ENCODE measurements at places on chromosomes 16 and 17.

- no peak for DNase-seq
These were observed 79.1 kb downstream of the CFDP1 start for GRCh38 chr16:75354170-75354569.

- no peak for DNase-seq
These were observed 32.9 kb downstream of the SNX29 start for GRCh38 chr16:12009462-12009861.

- no peak for DNase-seq
These were observed 17.5 kb downstream of the FLOT2 start for GRCh38 chr17:28879886-28880571.

DNA sequence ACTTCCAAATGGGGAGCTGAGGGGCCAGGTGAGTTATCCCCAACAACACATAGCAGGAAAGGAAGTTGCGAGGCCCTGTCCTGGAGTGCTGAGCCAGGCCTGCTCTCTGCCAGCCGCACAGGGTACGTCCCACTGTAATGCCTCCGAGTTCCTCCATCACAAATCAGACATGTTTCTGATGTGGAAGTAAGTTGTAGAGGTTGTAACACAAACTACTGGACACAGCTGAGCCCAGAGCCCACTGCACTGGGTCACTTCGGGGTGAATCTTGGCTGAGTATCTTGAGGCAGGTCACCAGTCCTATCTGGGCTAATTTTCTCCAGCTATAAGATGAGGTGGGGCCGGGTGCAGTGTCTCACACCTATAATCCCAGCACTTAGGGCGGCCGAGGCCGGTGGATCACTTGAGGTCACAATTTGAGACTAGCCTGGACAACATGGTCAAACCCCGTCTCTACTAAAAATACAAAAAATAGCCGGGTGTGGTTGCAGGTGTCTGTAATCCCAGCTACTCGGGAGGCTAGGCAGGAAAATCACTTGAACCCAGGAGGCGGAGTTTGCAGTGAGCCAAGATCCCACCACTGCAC is 100.8 kb upstream of the CDH5 start:
- no peak for DNase-seq

- DNase-seq, result no peak
These were observed 31.9 kb upstream of the CPNE2 start for GRCh38 chr16:57060323-57061083.

- no peak for DNase-seq
These were observed 296.6 kb upstream of the CDH11 start for GRCh38 chr16:65418435-65418834.

DNA sequence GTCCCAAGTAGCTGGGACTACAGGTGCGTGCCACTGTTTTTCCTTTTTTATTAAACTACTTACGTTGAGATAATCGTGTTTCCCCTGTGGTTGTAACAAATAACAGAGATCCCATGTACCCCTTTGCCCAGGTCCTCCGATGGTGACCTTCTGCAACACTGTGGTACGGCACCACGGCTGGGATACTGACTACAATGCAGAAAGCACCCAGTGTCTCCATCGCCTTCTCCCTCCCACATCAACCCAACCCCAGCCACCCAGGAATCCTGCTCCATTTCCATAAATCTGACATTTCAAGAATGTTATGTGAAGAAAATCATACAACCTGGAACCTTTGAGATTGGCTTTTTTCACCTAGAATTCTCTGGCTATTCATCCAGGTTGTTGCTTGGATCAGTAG is 22.1 kb downstream of the MPRIP start:
- no peak for DNase-seq

DNA sequence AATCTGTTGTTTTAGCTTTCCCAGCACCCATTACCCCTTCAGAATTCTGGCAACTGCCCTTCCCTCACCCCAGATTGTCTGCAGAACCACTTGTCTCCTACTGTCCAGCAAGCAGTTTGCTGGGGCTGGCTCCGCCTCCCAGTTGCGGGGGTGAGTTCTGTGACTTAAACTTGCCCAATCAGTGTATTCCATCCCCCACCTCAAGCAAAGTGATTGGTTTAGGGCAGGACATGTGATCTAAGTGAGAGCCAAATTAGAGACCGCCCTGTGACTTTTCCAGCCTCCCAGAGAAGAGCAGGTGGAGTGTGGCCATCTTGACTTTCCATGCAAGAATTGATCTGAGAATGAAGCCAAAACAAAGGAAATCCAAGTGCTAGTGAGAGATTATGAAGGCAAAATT is 22.7 kb upstream of the SRCIN1 start:
- DNase-seq, result no peak

GRCh38 chr16:66988197-66988788 is at the start of gene CES4A:
TSS of gene CES4A (plus strand) at chr16:66988589. CDS start at chr16:66988773, 184 bp downstream.
- no peak for DNase-seq

GRCh38 chr17:56085576-56086267 is 67.6 kb upstream of the ANKFN1 start:
- DNase-seq, result no peak

DNA sequence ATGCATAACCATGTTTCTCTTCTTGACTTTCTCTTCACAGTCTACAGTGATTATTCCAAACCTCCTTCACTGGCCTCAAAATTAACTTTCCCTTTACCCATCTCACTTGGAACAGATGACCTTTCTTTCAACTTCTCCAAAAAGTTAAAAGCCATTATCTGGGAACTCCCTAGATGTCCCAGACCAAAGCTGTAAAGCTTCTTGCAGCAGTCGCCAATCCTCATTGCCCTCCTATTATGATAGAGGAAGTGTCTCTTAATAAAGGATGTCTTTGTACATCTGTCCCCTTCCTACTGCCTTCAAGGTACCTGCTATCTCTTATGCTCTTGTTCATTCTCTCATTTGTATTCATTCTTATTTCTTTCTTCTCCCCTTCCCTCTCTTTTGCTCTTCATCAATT is 127.5 kb downstream of the MRTFB start:
- DNase-seq, result no peak

GRCh38 chr17:78104540-78104941 is 24.0 kb downstream of the TMC6 start:
- DNase-seq, result no peak

DNA sequence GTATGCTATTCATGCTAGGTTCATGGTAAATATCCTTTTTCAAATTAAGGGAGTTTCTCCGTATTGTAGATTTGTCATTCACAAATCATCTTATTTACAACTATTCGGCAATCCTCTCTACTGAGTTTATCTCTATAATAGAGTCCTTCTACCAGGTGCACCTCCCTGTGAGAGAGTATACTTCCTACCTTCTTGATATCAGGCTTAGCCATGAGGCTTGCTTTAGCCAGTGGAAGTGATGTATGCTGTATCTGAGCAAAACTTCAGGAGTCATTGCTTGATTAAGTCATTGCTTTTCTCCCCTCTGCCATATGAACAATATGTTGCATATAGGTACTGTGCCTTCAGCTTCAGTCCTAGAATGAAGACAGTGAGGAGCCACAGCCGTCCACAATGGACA is 20.5 kb downstream of the NSRP1 start:
- DNase-seq, result no peak

- peak; percentile 72 for DNase-seq
These were observed 58.8 kb upstream of the GSE1 start for GRCh38 chr16:85554114-85554888.

DNA sequence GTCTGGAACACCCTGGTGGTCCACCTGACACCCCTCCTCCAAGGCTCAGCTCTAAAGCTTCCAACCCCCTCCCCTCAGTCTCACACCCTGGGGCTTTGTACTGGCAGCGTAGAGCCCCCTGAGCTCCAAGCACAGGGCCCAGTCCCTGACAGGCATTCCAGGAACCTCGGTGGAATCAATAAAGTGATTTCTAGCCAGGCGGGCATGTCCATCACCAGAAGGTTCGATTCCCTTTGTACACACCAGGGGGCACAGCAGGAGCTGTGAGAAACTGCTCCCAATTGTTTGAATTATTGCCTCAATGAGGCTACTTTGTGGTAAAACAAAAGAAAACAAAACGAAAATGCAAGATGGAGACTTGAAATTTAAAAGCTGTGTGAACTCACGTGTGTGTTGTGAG is 51.8 kb downstream of the SMPD3 start:
- no peak for DNase-seq

- no peak for DNase-seq
These were observed 109.4 kb upstream of the GSE1 start for GRCh38 chr16:85503679-85504231.

DNA sequence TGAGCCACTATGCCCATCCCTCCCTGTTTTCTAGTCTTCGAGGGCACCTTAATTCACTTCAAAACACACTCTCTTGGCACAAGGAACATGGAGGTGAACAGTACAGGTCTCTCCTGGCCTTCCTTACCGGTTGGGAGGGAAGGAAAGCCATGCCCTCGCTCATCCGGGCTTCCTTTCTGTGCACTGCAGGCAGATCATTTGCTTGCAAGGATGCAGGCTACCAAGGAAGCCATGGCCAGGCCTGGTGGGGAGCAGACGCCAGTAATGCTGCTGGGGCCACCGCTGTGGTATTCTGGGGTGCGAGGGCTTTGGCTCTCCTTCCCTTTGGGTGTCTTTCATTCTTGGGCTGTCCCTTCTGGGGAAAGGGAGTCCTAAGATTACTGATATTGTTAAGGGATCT is 80.8 kb upstream of the DNAJA2 start:
- no peak for DNase-seq

DNA sequence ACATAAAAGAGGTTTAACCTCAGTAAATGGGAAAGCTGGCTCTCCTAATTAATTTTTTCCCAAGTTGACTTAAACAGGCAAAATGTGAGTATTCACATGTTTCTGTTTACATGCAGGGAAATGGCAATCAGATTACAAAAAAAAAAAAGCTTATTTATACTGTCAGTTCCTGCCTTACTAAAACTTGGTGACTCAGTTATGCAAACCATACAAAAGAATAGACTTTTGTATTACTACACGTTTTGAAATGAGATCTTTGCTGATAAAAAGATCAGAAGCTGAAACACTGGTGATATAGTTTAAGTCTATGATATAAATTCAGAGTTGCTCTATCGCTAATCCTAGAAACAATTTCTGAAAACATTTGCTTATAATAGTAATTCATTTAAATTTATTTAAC is 9.4 kb upstream of the KCNJ2 start:
- DNase-seq, result no peak

Measured in stimulated activated CD8-positive, alpha-beta memory T cell treated with anti-CD3 and anti-CD28 coated beads, Interleukin-4, amount 100 ng/mL, for 24 hours (primary cell).